ENCODE measurements at places on chromosomes 1 and 21.
A peak's percentile ranks its signal among the peaks of the same experiment; 100 is the strongest.

DNA sequence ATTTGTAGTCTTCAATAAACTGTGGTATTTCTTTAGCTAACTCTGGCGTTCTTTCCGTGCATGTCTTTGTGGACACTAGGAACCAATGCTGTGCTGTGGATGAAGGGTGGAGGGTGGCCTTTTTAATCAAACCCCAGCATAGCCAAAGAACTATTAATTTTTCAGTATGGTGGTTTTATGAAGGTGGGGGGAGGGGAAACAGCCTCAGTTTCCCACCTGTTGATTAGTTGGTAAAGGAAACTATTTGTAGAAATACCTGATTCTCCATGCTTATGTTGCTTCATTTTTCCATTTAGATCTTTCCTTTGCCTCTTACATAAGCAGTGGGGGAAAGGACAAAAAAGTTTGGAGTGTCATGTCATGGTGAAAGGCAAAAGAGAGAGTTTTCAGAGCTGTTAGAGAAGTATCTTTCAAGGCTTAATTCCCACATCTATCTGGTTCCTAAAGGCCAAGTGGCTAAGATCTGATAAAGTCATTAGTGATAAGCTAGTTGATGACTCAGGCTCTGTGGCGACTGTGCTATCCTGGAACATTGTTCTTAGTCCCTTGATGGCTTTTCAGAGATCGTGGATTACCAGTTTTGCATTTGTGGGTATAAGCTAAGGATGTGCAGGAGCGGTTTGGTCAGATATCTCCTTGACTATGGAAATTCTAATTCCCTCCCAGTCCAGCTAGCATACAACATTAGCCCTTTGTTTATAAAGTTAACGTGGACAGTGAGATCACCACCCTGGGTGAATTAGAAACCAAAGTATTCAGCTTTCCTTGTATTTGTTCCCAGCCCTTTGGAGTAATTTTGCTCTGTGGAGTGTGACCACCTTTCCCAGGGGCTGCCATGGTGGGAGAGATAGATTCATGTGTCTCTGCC, 8.7 kb upstream of the HAX1 start:
- DNase-seq, result no peak

DNA sequence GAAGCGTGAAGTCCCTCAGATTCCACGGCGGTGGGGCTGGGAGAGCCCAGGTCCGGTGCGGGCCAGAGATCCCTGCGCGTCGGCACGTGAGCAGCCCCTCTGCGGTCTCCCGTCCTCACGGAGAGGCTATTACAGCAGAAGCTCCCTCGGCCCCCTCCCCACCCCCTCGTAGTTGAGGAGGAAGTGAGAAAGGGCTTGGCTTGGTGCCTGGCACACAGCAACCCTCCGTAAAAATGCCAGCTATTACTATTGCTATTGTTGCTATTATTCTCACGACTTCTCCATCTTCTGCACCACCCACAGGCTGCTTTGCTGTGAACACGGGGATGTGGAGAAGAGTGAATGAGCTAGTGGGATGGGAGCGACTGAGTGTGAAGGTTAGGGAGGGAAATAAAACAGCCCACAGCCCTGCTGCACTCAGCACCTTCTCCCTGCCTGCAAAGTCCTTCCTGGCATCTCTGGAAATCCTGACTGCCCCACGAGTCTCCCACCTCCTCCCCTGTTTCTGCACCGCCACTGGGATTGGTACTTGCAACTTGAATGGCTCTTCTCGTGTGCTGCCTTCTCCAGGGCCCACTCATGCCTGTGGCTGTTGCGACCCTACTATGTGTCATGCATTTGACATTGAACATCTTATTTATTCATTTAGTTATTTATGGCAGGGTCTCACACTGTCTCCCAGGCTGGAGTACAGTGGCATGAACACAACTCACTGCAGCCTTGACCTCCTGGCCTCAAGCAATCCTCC, 26.6 kb downstream of the ZBTB18 start:
- DNase-seq, result peak; percentile 25

- DNase-seq, result no peak
These were observed 15.7 kb upstream of the ZBTB18 start for GRCh38 chr1:244035358-244035757.

DNA sequence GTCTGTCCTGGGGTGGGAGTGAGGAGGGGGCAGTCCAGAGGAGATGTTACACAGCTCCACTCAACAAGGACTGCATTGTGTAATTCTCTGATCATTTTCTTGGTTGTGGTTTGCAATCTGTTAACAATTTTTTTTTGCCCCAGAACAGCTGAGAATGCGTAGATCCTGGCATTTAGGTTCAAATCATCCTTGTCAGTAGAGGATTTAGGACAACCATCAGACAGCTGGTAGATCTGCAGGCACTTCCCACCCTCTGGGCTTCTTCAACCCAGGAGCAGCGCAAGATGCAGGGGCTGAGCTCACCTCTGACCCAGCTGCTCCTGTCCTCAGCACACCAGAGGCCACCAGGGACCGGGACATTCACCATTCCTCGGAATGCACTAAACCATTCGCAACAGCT, 13.5 kb downstream of the BCAR3 start:
- no peak for DNase-seq

- DNase-seq, result no peak
These were observed 32.9 kb downstream of the HSF2BP start for GRCh38 chr21:43626390-43626789.

DNA sequence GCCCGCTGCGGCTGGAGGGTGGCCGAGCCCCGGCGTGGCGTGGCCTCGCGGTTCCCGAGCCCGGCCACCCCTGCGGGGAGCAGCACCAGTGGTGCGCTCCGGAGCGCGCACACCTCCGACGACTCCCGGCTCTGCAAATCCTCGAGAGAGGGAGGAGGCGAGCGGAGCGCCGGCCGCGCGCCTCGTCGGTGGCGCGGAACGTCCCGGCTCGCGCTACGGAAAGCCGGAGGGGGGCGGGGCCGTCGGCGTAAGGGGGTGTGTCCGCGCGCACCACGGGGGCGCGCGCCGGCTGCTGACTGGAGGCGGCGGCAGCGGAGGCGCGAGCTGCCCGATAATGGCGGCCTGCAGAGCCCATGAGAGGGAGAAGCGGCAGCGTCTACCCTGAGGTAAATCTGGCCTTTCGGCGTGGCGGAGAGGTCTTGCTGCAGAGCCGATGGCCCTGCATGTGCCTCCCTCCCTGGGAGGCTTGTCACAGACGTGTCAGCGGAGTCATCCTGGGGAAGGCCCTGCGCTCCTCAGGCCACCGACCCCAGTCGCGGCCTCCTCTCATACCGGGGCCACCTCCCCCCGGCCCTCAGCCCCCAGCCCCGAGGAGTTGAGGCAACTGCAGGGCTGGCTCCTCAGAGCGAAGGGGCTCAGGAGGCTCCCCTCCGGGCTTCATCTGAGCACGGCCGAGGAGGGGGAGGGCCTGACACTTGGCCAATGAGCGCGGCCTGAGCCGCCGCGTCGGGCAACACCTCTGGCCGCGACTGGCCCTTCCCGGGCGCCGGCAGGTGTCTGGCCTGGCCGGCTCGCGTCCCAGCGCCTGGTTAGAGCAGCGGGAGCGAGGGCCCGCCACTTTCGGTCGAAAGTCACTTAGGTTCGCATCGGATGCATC, at the start of gene PDIK1L:
Gene PDIK1L, plus strand, starts transcription at position 295 of the 877 bp plus-strand sequence. CDS start 2,485 bp downstream, outside the sequence.
- DNase-seq, result peak; percentile 95

DNA sequence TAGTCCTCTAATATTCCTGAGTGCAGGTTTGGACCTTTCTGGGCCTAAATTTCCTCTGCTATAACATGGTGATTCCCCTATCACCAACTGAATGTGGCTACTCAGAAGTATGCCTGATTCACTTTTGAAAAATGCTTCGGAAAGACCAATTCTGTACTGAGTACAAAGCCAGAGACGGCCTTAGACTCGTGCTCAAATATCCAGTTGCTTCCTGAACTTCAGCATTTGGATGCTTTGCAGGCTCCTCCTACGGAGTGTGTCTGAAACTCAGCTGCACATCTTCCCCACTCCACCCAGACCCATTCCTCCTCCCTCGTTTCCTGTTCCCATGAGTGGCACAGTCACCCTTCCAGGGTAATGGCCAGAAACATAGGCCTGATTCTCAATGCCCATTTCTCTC, 98.4 kb upstream of the GADD45A start:
- no peak for DNase-seq

- no peak for DNase-seq
These were observed 121.0 kb downstream of the VAV3 start for GRCh38 chr1:107843989-107844388.

GRCh38 chr1:224641030-224641429, 24.9 kb downstream of the CNIH3 start:
- DNase-seq, result no peak

- no peak for DNase-seq
These were observed 23.9 kb downstream of the GNAT2 start for GRCh38 chr1:109595531-109595930.

GRCh38 chr1:236214761-236215160, 67.0 kb downstream of the ERO1B start:
- no peak for DNase-seq

GRCh38 chr1:246043556-246043955, 463.5 kb downstream of the SMYD3 start:
- no peak for DNase-seq

DNA sequence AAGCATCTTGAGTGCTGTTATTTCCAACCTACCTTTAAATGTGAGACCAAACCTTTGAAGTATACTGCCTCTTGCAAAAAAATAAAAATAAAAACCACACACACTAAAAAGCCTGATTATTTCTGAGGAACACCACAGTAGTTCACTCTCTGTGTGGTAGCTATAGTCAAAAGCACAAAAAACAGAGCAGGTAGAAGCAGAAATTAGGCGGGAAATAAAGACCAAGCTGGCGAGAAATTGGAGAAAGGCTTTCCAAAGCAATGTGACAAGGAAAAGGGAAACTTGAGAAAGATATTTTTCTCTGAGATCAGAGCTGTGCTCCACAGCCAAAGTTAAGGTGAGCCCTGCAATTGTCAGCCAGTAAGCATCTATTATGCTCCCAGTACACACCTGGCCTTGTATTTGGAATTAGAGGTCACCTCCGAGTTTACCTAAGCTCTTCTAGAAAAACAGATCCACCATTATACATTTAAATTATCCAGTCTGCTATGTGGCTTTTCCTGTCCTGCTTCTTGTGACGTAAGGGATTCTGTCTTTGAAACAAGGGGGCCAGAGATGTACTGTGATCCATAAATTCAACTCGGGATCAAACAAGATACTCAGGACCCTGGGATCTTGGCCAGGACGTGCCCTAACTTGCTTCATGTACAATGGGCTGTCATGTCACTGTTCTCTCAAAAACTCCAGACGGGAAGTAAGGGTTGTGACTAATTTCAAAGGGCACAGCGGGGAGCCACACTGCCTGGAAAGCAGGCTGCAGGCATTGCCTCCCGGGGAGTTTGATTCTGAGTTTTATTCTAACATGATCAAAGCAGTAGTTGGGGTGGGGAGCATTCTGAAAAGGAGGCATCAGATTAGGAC, 39.8 kb upstream of the RAB4A start:
- no peak for DNase-seq

DNA sequence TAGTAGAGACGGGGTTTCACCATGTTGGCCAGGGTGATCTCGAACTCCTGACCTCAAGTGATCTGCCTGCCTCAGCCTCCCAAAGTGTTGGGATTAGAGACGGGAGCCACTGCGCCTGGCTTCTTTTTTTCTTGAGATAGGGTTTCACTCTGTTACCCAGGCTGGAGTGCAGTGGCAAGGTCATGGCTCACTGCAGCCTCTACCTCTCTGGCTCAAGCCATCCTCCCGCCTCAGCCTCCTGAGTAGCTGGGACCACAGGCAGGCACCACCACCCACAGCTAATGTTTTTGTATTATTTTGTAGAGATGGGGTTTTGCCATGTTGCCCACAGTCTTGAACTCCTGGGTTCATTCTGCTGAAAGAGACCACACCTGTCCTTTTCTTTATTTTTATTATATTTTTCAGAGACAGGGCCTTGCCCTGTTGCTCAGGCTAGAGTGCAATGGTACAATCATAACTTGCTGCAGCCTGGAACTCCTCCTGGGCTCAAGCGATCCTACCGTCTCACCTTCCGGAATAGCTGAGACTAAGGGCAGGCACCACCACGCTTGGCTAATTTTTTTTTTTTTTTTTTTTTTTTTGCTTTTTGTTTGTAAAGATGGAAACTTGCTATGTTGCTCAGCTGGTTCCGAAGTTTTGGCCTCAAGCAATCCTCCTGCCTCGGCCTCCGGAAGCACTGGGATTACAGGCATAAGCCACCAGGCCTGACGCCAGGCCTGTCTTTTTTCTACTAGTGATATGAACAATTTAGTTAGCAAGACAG, 3.1 kb downstream of the LMNA start:
- DNase-seq, result no peak

DNA sequence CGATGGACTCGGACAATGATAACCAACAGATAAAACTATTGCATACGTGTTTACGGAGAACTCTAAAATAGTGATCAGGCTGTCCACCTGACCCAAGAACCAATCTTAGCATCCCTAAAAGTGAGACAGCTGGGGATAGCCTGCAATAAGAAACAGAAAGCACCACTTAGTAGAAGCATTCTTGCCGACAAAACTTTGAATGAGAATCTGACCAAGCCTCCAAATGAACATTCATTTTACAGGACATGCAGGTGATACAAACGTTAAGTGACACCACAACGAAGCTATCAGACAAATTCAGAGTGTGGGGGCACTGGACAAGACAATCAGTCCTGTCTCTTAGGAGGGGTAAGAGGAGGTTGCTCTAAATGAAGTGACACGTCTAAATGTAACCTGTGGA, 1.2 kb downstream of the PSMG1 start:
- no peak for DNase-seq

DNA sequence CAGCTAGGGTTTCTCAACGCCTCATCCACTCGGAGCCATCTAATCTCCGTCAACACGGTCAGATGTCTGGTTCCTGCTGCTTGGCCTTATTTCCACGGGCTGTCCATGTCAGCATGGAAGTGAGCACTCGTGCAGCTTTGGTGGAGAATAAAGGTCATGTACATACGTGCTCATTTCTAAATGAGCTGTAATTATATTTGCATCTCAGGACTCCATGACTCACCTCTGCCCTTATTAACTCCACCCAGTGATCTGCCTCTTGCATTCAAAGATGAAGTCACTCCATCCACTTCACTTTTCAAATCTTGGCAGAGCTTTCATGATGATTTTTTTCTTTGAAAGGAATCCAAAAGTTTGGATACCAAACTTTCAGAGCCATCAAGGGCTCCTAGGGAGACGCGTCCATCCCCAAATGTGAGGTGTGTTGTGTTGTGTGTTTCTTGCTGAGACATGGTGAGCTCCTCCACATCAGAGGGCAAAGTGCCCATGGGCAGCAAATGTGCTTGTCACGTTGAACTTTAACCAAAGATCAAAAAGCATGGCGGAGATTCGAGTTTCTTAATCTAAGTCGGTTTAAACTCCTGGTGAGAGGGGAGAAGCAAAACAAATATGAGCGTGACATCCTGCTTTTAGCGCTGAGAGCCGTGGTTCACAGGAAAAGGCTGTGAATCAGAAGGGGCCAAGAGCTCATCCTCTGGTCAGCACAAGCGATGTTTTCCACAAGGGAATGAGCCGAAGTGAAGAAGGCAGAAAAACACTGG, 68.6 kb upstream of the ERRFI1 start:
- DNase-seq, result no peak
